ENCODE measurements at places on chromosomes 12 and 14.

DNA sequence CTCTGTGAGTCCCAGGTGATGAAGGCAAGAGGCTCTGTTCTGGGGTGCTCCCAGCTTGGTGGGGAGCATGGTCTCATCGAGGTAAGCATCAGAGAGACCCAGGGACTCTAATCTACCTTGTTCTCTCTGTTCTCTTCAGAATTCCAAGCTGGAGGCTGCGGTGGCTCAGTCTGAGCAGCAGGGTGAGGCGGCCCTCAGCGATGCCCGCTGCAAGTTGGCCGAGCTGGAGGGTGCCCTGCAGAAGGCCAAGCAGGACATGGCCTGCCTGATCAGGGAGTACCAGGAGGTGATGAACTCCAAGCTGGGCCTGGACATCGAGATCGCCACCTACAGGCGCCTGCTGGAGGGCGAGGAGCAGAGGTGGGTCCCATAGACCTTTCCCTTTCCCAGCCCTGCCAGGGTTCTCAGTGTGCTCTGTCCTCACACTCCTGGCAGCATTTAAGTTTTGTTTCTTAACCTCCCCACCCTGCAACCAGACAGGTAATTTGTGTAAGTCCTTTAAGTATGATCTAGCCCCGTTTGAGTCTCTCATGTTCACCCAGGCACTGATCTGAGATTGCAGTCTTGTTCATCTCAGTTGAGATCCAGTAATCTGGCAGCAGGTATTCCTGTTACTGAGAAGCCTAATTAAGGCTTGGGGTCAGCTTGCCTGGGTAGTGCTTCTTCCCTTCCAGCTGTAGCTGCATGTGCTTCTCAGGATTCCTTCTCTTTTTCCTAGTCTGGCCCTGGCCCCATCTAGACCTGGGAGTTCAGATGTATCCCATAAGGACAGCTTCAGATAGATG lies 14.8 kb upstream of the KRT81 start:
- no peak for DNase-seq

DNA sequence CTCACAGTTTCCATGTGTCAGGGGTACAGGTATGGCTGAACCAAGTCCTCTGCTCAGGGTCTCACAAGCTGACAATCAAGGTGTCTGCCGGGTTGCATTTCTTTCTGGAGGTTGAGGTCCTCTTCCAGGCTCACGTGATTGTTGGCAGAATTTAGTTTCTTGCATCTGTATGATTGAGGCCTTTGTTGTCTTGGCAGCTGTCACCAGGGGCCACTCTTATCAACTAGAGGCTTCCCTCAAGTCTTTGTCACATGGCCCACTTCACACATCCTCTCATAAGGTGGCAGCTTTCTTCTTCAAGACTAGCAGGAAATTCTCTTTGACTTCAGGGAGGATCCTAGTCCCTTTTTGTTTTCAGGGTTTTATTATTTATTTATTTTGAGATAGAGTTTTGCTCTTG lies 46.0 kb upstream of the FOS start:
- no peak for DNase-seq

DNA sequence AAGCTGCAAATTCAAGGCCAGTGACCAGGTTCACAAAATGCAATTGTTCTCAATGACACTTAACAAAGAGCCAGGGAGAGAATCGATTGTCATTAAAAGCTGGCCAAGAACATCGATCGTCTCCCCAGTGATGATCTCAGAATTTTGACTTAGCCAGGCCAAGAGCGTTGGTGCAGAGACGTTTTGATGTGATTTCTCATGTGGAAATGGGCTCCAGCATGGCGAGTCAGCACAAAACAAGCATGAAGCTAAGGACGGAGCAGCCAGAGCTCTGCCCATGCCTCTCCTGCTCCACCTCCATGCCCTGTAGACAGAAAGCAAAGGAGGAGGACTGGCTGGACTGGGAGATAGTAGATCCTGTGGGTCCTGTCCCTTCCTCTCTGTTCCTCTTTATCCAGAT lies 270.8 kb downstream of the FOXN3 start:
- DNase-seq, result no peak

DNA sequence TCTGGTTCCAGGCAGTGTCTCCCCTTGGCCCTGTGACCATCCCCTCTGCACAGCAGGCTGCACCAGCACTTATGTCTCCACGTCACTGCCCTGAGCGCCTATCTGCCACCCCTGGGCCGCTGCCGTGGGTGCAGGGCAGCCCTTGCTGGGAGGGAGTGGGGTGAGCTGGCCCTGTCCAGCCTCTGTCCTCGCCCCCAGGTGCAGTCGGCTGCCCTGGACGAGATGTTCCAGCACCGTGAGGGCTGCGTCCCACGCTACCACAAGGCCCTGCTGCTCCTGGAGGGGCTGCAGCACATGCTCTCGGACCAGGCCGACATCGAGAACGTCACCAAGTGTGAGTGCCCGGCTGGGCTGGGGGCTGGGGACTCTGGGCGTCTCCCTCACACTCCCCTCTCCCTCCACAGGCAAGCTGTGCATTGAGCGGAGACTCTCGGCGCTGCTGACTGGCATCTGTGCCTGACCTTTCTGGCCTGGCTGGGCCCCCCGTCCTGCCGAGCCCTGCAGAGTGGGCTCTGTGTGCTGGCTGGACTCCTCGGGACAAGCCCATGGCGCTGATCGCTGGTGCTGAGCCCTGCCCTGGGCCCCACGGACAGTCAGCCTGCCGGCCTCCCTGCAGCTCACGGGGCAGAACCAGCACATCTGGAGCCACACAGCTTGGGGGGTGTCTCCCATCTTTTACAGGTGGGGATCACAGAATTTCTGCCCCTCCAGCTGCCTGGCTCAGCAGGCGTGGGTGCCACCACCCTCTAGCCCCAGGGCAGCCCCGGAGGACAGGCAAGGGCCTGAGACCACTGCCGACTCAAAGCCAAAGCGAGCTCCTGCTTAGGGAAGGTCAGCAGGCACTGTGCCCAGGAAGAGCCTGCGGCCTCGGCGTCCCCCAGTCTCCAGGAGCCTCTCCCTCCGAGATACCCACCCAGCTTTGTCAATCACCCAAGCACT lies 7.9 kb upstream of the PUS1 start:
- no peak for DNase-seq

GRCh38 chr14:21575661-21576060 lies 4.2 kb downstream of the OR10G3 start:
- no peak for DNase-seq

GRCh38 chr12:104680491-104680890 lies 223.7 kb downstream of the CHST11 start:
- no peak for DNase-seq

GRCh38 chr12:41467591-41468325 lies 279.6 kb downstream of the PDZRN4 start:
- no peak for DNase-seq

DNA sequence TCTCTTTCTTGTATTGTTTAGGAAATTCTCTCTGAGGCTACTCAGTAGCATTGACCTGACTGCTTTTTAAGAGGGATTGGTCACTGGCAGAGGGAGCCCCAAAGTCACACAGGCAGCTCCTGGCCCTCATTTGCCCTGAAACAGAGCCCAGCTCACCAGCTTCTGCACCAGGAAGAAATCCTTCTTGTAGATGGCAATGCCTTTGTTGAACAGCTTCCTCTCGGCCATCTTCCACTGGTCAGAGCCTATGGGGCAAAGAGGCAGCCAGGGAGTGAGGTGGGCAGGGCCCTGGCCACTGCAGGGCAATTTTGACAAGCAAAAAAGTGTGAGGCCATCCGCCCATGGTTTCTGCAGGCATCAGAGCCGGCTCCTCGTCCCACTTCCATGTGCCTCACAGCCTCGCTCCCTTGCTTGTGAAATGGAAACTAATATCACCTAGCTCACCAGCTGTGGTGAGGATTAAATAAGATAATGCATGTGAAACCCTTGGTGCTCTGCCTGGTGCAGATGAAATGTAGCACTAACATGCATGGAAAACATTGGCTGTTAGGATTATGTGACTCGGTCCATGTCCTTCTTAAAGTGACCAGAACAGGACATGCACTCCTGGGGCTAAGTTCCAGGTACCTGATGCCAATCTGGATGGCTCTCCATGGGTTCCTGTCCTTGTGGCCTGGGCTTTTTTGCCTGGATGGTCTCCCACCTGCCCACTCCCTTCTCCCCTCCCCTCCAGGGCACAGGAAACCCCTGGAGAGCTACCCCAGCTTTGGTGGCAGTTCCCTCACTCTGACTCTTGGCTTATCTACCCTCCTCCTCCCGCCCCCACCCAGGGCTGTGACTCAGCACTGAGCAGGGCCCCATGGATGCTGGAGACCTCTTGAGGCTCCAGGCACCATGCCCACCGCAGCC lies 11.2 kb upstream of the PNMA1 start:
- no peak for DNase-seq

DNA sequence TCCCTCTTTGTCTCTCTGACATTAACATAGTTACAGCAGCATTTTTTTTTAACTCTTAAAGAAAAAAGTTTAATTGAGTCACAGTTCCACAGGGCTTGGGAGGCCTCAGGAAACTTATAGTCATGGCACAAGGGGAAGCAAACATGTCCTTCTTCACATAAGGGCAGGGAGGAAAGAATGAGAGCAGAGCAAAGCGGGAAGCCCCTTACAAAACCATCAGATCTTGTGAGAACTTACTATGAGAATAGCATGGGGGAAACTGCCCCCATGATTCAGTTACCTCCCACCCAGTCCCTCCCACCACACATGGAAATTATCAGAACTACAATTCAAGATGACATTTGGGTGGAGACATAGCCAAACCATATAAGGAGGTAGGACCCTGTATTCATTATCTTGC lies 96.2 kb downstream of the PLBD1 start:
- no peak for DNase-seq

DNA sequence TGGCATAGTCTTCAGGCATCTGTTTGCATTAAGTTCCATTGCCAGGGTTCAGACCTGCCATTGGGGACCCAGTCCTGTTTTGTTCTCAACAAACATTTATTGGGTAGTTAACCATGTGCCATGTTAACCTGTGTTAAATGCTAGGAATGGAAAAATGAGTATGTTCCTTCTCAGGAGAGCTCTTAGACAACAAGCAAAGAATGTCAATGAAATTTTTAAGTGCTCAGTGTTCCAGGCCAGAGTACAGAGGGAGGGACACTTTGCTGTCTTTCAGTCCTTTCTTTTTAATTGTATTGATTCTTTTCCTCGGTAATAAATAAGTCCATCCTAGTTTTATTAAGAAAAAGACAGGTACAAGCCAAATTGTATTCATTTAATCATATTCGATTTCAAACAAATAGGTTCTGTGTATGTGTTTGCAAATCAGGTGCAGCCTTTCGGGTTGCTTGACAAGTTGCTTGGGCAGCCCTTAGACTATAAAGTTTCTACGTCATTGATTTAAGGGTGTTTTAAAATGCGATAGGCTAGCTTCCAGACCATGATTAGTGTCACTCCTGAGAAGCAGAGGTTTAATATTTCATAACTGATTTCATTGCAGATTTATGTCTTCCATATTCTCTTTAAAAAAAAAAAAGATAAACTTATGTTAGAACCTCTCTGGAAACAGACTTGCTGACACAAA lies 123.1 kb downstream of the DERA start:
- DNase-seq, result no peak

DNA sequence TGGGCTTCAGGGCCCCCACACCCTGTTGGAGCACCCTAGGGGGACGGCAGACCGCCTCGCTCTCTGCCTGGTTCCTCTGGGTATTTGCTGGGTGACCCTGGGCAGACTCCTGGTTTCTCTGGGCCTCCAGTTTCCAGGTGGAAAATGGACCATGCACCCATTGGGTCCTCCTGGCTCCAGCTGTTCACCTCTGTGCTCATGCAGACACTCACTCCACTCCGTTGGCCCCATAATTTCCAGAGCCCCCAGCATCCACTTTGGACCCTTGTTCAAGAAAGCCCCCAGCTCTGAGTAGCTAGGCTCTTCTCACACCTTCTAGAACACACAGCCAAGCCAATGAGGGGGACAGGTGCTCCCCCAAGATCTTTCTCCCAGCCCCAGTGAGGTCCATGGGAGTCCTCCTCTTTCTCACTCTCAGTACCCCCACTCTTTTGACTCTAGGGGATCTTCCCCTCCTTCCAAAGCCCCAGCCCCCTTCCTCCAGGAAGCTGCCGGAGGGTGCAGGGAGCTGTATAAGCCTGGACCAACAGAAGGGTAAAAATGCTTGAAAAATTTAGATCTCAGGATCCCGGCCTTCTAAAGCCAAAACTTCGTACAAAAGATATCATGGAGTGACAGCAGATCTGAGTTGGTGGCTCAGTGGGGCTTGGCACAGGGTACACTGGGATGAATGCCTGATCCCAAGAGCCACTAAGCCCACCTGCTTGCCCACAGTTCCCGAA lies 174.8 kb upstream of the RTL1 start:
- DNase-seq, result no peak

DNA sequence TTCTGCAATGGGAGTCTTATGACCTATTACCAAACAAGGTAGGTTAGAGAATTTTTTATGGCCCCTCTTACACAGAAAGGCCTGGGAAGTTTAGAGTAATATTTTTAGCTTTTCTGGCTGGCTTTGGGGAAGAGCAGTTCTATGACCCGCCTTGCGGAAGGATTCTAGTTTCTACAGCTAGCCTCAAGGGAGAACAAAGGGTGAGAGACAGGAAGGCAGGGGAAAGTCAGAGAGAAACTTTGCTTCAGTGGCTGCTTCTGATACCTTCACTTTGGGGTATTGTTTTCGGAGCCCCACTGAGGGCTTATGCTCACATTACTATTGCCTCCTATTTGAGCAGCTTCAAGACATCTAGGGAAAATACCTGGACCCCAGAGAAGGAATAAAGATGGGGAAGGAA lies 80.7 kb upstream of the NUDT4 start:
- DNase-seq, result no peak

- DNase-seq, result no peak
Observed at GRCh38 chr14:94145902-94146527, 16.6 kb upstream of the IFI27L2 start.

DNA sequence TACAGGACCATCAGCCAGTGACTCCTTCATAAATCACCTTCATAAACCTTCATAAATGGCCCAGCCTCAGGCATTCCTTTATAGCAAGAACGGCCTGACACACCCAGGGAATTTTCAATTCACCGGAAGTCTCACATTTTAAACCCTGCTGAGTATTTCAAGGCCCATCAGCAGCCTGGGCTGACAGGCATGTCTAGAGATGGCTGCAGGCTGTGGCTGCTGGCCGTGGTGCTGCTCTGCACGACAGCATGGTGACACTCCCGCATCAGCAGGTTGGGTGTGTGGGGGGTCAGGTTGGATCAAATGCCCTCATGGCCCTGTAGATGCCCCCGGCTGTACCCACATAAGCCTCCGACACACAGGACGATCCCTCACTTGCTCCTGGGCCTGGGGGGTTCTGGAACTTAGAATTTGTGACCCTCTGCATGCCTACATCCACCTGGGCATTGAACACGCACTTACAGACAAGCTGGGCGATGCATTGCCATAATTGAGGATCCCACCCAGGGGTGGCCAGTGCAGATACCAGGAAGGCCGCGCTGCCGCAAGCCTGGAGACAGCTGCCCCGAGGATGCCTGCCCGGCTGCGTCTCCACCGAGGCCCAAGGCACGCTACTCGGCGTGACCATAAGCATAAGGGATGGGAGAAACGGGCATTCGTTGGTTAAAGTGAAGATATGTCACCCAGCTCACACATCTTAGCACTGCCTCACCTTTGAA lies 124.3 kb downstream of the PIWIL1 start:
- DNase-seq, result no peak

GRCh38 chr14:50064993-50065392 lies 51.4 kb downstream of the VCPKMT start:
- no peak for DNase-seq

Data from iPS DF 6.9 (cell line).